A549 treated with Hydrocortisone at 1 μM for 4 hours (cell line): ENCODE measurements at places on chromosomes 2 and 18. TPM values are rescaled to one million over a fixed set of nuclear protein-coding genes. Genes with fewer than 3 reads are reported as not detected.

IL1F10 gene
- not detected in 5 replicates for total RNA-seq

MYCN gene
- not detected in 5 replicates for total RNA-seq

CCDC178 gene
- not detected in 5 replicates for total RNA-seq

PID1 gene
- total RNA-seq: 3.3 to 4.8 TPM (median 4.2 TPM) in 5 replicates

ANKRD30B gene
- not detected in 5 replicates for total RNA-seq

LHCGR gene
- total RNA-seq: not detected in 5 replicates

FHL2 gene
- 54.4 to 65.3 TPM (median 59.1 TPM) in 5 replicates for total RNA-seq

RUFY4 gene
- total RNA-seq: 0.09 TPM in 1 of 5 replicates, not detected in the others

IL36RN gene
- total RNA-seq: 0.14 TPM in 1 of 5 replicates, not detected in the others

CRYGC gene
- total RNA-seq: not detected in 5 replicates

NOL4 gene
- total RNA-seq: not detected in 5 replicates

HAAO gene
- not detected in 5 replicates for total RNA-seq

QPCT gene
- 19.8 to 23.6 TPM (median 21.4 TPM) in 5 replicates for total RNA-seq

AMER3 gene
- not detected in 5 replicates for total RNA-seq

SPC25 gene
- 17.2 to 22.0 TPM (median 18.9 TPM) in 5 replicates for total RNA-seq

CCDC74B gene
- total RNA-seq: 4.2 to 6.9 TPM (median 6.5 TPM) in 5 replicates

MC5R gene
- not detected in 5 replicates for total RNA-seq

SH2D6 gene
- 0.26 to 1.3 TPM (median 0.81 TPM) in 5 replicates for total RNA-seq

DSC1 gene
- total RNA-seq: not detected in 5 replicates

SMIM21 gene
- not detected in 5 replicates for total RNA-seq

LOXHD1 gene
- total RNA-seq: not detected in 5 replicates

ZNF2 gene
- 3.0 to 4.5 TPM (median 3.4 TPM) in 5 replicates for total RNA-seq
